Thymus (tissue), 14 donors: ENCODE measurements at places on chromosomes 13 and 19.

DNA sequence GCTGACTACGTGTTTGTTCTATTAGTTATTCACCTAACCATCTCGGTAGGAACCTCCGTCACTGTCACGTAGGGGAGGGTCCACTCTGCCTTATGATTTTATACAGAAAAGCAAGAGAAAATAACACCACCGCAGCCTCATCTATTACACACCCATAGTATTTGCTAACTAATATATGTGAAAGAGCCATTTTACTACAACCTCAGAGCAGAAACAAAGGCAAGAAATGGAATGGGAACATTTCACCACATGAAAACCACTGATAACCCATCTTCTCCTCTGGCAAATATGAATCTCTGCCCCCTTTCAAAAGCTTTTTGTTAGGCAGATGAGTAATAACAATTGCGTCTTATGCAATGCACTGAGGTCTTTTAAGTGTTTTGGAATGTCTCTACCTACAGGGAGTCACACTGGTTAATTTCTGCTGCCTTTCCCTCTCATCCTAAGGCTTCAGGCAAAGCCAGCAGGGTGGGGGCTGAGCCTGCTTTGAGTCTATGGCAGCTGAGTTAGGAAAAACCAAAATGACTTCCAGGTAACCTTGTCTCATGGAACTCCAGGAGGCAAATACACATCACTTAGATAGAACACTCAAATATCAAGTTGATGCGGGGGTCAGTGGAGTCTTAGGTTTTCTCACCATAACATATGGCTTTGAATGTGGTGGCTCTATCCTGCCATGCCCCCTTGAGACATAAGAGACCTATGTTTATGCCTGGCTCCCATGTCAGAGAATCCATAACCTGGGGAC lies 15.0 kb downstream of the TSHZ3 start:
- DNase-seq, result no peak

DNA sequence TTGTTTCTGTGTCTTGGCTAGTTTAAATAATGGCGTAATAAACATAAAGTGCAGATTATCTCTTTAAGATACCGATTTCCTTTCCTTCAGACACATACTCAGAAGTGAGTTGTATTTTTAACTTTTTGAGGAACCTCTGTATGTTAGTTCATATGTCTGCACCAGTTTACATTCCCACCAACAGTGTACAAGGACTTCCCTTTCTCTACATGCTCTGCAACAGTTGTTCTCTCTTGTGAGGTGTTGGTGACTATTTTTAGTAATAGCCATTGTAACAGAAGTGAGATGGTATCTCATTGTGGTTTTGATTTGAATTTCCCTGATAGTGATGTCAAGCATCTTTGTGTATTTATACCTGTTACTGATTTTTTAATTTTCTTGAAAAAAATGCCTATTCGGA lies 418.6 kb downstream of the UQCRFS1 start:
- DNase-seq, result no peak

DNA sequence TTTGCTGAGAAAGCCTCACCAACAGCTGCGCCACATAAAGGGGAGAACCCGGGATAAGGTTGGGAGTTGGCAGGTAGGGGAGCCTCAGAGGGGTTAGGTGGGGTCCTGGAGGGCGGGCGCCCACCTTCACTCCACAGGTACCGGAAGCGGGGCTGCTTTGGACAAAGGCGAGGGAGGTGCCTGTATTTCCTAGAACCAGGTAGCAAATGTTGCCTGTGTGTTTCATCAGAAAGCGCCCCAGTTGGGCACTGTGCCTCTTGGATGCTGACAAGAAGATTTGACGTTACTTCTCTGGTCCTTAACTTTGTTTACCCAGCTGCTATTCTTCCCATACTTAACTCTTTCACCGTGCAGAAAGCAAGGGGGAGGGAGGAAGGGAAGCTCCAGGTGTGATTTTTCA lies 278.9 kb downstream of the ZNF536 start:
- no peak for DNase-seq

- DNase-seq, result no peak
Observed at GRCh38 chr13:102643656-102644055, 46.9 kb downstream of the TPP2 start.

GRCh38 chr13:45812695-45813372 lies 38.7 kb downstream of the SIAH3 start:
- no peak for DNase-seq

- DNase-seq, result no peak
Observed at GRCh38 chr19:31749231-31749630, 400.0 kb upstream of the TSHZ3 start.

GRCh38 chr13:106472621-106473020 lies 62.8 kb downstream of the EFNB2 start:
- no peak for DNase-seq

- no peak for DNase-seq
Observed at GRCh38 chr13:48715977-48716376, 62.2 kb downstream of the CYSLTR2 start.

GRCh38 chr19:11887611-11888531 lies at the start of gene ZNF69:
Gene ZNF69, plus strand, starts transcription at chr19:11887782. Its CDS starts 142 bp downstream, at chr19:11887924.
- peak; percentile 78 for DNase-seq

- no peak for DNase-seq
Observed at GRCh38 chr19:12139269-12139668, 881 bp downstream of the ZNF20 start.

DNA sequence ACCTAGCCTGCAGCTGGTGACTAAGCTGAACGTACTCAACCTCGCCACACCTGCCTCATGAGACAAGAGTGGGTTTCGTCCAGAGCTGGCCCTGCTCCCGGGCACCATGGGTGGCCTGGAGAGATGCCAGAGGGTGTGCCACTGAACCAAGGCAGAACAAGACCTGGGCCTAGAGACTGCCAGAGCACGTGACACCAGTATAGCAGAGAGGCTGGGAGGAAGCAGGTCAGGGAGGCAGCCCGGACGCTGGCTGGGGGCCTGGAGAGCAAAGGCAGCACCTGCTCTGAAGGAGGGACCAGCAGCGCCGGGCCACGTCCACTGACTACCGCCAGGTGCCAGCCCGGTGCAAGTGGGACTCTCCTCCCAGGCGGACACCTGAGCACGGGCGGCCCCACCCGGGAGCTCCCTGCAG lies 7.3 kb upstream of the C13orf46 start:
- DNase-seq, result no peak

DNA sequence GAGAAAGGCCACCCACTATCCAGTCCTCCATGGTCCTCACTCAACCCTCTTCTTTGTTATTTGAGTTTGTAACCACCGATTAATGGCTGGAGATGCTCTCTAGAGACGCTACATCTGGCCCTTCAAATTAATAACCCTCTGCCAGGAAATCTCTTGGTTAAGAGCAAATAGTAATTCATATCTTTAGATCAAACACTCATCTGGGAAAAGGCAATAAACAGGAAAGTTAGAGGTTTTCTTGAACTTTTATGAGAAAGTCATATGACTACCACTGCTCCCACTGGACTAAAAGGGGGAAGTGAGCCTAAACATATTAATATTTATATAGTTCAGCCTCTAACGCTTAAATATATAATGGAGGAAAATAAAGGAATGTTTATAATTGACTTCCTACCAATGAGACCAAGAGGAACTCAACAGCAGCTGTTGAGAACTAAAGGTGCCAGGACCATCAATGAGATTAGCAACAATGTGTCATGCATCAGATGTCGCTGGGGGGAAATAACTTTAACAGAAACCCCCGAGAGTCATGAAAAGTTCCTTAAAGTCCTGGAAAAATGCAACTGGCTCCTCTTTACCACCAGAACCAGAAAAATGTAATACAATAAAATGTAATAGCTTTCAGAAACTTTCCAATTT lies 2.7 kb downstream of the TBC1D4 start:
- DNase-seq, result no peak

DNA sequence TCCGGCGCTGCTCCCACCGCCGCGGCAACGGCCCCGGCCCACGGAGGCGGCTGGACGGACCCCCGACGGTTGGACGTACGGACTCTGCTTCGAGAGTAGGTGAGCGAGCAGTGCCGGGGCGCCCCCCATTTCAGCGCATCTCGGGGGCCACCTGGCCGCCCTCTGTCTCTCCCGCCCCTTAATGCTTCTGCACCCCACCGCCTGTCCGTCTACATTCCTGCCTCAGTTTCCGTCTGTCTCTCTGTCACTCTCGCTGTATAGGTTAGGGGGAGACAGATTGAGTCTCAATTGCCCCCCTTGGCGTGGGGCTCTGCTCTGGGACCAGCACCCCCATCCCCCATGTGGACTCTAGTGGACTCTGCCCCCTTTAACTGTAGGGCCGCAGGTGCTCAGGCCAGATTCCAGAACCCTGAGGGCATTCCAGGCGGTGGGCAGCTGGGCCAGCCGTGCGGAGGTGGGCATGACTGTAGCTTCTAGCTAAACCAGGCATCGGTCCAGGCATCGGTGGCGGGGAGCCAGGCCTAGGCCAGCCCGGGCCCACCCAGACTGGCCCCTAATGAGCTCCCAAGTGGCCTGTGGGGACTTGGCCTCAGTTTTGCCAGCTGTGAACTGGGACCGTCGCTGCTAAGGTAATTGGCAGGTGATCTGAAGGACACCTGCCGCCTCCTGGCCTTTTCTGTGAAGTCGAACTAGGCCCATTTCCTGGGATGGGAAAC lies 373 bp downstream of the TNFAIP8L1 start:
- DNase-seq, result no peak

- DNase-seq, result no peak
Observed at GRCh38 chr19:54477650-54478049, 4.6 kb upstream of the CDC42EP5 start.

DNA sequence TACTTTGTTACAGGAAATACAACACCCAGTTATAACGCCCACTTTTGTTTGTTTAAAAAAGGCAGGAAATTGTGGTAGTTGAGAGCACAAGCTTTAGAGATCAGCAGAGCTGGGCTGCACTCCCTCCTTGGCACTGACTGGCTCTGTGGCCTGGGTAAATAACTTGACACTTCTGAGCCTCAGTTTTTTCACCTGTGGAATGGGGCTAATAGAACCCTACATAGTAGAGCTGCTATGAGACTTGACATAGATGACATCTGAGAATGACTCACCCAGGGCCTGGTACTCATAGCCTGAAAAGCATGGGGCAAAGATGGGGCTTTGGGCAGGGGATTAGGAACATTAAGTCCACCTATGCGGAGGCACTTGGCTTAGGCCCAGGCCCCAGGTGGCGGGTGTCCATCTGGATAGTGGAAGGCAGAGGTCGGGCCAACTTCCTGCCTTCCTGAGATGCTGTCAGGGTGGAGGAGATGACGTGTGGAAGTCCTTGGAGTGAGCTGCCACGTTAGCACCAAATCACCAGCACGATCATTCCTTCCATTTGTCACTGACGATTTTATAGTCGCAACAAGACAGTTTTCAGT lies 159.1 kb downstream of the KATNAL1 start:
- peak; percentile 69 for DNase-seq

DNA sequence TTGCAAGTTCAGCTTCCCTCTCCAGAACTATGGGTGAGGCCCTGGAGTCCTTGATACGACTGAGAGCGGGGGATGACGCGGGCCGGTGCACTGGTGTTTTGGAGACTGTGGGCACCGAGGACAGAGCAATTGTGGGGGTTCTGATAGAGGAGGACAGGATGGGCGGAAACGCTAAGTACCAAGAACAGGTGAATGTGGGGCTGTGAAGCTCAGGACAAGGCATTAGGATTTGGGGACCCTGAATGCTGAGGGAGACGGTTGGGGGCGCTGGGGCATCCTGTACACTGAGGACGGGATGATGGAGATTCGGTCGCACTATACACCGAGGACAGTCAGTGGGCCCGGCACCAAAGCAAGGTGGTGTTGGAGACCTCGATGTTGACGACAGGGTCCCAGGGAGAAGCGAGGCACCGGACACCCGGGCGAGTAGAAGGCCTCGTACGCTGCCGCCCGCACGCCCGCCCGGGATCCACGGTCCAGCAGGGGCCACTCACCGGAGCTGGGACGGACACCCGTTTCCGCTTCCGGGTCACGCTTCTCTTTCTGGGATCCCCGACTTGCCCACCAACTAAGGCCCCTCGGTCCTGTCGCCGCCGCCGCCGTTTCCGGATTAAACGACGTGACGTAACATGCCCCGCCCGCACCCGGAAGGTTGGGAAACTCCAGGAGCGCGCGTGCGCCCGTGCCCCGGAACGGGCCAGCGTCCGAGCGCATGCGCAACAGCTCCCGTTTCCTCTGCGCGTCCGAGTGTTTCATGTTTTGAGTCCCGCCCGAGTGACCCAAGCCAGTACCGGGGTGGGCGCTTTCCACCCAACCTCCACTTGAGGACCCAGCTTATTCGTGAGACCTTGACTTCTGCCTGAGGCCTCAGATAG lies at the start of gene CHMP2A:
Gene CHMP2A, minus strand, starts transcription at position 612 of the 875 bp plus-strand sequence. CDS start 893 bp downstream, outside the sequence.
- peak; percentile 92 for DNase-seq

DNA sequence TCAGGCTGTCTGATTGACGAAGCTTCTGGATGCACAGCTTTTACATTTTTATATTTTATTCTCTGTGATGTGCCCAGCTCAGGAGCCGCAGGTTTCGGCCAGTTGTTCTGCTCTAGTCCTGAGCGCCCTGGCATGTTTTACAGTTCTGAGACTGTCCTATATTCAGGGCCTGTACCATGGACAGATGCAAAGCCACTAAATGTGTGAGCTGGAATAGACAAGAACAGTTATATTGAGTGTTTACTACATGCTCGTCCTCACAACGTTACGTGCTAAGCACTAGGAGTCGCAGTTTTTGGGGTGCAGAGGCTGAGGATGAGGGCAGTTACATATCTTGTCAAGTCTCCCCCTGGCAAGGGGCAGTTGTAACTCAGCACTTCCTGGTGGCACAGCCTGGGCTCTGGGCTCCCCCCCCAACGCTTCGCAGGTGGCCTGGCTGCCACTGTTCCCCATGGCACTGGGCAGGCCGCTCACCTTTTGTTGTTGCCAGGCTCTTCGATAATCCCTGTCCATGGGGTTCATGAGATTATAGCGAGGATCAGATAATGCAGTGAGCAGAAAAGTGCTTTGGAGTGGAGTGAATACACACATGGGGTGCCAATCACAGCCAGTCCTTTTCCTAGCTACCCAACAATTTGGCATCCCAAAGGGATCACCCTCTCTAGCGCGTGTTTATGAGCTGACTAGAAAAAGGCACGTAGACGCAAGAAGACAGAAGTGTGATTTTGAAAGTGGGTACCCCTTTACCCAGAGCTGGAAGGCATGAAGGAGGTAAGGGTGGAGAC lies 23.5 kb downstream of the ARL11 start:
- DNase-seq, result no peak

GRCh38 chr13:25874907-25875306 lies 176.9 kb downstream of the SHISA2 start:
- peak; percentile 69 for DNase-seq

DNA sequence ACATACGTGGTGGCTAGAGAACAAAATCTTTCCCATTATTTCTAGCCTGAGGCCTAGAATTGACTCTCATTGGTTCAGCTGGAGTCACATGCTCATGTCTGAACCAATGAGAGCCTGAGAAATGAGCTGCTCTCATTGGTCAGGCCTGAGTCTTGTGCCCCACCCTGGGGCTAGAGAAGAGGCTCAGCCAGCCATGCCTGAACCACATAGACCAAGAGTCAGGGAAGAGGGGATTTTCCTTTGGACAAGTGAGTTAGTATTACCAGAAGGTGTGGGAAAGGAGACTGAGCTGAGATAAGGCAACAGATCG lies 6.9 kb downstream of the FXYD5 start:
- DNase-seq, result no peak

- peak; percentile 5 for DNase-seq
Observed at GRCh38 chr13:60226507-60226906, 62.8 kb upstream of the DIAPH3 start.

DNA sequence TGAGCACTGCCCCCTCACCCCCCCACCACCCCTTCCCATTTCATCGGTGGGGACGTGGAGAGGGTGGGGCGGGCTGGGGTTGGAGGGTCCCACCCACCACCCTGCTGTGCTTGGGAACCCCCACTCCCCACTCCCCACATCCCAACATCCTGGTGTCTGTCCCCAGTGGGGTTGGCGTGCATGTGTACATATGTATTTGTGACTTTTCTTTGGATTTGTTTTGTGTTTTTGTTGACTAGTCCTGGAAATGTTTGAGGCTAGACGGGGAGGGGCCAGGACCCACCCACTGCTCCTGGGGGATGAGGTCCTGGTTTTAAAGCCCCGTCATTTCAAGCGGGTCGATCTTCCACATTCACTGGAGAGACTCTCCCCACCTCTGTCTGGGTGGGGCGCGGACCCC lies 3.0 kb upstream of the TEKTIP1 start:
- no peak for DNase-seq
